ENCODE measurements at places on chromosomes 6 and 20. TPM values are rescaled to one million over a fixed set of nuclear protein-coding genes. Genes with fewer than 3 reads are reported as not detected.

TGM3 gene
- total RNA-seq: 0.26 TPM

GRCh38 chr6:18425218-18425617 is 38.1 kb downstream of the RNF144B start:
- DNase-seq: no peak

- DNase-seq: no peak
Measured at GRCh38 chr6:26554447-26554696, 16.2 kb downstream of the HMGN4 start.

- DNase-seq: no peak
Measured at GRCh38 chr20:16212790-16213189, 360.5 kb downstream of the KIF16B start.

DNA sequence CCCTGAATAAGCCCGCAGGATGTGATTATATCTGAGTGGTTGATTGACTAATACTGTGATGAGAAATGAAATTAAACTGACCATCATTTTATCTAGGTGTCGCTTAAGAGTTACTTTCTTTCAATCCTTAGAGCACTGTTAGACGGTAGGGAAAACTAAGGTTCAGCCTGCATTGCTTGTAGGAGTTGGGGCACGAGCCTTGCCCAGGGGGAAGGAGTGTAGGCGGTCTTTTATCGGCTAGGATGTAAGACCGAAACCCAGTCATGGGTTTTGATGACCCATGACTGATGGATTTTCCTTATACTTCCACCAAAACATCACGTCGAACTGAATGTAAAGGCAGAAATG is 392 bp upstream of the TASP1 start:
- no peak for DNase-seq

NOL7 gene
- total RNA-seq: 52.1 TPM

- DNase-seq: no peak
Measured at GRCh38 chr6:12175626-12176025, 114.5 kb upstream of the EDN1 start.

GRCh38 chr6:17334265-17334664 is 53.1 kb downstream of the RBM24 start:
- DNase-seq: no peak

DNA sequence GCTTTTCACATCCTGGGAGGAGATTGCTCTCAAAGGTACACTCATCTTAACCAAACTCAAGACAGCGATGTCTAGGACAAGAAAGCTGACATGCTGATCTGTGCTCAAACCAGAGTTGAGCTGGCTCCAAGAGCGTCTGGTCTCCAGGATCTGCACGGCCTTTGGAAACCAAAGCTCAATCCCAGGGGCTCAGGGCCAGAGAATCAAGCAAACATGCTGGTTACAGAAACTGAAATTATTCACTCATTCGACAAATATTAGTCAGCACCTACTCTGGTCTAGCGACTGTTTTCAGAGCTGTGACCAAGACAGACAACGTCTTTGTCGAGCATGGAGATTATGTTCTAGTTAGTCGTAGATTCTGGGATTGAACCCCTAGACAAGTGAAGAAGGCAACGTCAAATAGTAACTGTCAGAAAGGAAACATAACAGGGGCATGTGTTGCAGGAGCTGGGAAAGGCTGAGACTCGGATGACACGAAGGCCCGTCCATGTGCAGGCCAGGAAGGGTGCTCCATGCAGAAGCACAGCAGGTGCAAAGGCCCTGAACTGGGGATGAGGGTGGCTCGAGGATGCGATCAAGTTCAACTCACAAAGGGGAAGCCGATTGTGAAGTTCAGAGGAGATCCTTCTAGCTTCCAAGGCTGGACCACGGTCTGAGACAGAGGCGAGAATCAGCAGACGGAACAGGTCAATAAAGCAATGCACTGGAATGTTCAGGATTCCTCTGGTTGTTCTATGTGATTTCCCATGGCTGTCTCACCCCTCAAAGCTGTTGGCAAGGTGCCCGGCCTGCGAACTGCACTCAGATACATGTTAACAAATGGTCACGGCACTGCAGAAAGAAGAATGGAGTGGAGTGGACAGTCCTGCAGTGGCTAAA is 12.5 kb upstream of the PCK1 start:
- no peak for DNase-seq

PEDS1 gene
- total RNA-seq: 9.6 TPM

- DNase-seq: no peak
Measured at GRCh38 chr20:15359056-15359455, 1021.6 kb upstream of the FLRT3 start.

GRCh38 chr20:33408716-33409654 is 7.7 kb upstream of the CDK5RAP1 start:
- DNase-seq: no peak

GRCh38 chr6:76174722-76175121 is 102.3 kb upstream of the IMPG1 start:
- DNase-seq: no peak

DNA sequence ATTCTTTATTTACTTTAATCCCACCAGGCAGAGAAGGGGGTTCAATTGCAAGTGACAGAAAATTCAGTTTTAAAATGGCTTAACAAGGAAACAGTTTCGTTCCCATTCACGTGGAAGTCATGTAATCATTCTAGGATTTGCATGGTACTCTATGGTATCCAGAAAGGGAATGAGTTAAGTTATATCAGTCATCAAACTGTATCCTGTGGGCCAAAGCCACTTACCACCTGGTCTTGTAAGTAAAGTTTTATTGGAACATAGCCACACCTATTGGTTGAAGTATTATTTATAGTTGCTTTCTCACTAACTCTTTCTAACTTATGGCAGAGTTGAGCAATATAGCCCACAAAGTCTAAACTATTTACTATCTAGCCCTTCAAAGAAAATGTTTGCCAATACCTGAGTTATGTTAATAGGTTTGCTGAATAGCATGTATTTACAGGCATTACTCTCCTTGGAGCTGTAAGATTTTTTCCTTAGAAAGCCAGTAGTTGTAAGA is 10.2 kb upstream of the MMS22L start:
- no peak for DNase-seq
